NCI-H187 treated with DMSO at 0.1 percent for 48 hours (cell line): ENCODE measurements at places on chromosomes 1 and 21.

- DNase-seq, result no peak
These were observed 10.4 kb upstream of the KCNA2 start for GRCh38 chr1:110616587-110616986.

GRCh38 chr1:100328133-100328532, 24.2 kb upstream of the CDC14A start:
- no peak for DNase-seq

DNA sequence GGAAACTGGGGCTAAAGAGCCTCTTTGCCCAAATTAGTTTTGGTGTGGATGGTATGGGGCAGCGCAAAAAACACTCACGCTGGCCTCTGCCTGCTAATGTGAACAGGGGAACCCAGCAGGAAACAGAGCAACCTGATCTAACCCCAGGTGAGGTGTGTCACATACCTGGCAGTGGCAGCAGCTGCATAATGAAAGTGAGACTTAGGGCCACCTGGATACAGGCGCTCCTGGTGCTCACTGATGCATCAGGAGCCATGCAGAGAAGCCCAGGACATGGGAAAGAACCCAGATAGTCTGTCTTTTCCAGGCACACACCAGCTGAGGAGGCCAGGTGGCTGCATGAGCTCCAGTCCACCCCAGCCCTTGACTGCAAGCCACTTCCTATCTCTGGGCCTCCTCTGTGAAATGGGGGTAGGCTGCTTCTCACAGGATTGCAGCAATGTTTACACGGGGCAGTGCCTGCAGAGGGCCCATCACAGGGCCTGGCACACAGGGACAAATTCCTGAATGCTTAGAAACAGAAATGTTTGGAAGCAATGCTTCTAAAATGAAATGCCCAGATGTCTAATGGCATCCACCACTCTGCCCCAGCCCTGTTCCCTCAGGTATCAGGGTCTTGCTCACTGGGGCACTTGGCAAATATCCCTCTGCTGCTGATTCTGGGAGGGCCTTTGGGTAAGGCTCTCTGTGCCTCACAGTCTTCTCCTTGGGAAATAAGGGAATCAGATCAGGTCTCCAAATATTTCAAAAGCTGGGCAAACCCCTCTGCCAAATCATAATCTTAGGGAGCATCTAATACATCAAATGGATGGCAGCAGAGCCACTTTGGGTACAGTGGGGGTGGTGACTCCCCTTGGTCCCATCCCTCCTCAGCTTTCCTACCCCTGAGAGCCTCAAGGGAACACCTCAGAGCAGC, 19.9 kb downstream of the DHCR24 start:
- DNase-seq, result no peak

GRCh38 chr21:37821786-37822450, 94.3 kb downstream of the KCNJ6 start:
- no peak for DNase-seq

- DNase-seq, result no peak
These were observed 3.9 kb downstream of the ELK4 start for GRCh38 chr1:205627956-205628355.

DNA sequence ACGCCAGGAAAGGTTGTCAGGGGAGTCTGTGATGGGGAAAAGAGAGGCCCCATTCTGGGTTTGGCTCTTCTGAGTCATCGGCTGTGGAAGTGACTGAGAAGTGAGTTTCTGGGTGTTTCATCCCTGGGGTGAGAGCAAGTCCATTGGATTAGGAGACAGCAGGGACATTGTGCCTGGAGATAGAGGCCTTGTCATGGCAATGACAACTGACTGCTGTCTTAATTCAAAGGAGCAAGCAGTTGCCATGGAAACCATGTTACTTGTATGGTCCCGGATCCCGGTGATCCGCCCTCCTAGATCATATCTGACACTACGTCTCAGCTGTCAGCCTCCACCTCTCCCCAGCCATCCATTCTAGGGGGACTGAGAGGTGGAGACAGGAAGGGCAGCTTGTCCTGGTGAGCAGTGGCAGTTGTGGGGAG, 34.4 kb downstream of the KIAA0040 start:
- DNase-seq, result no peak

GRCh38 chr1:160818207-160818937, 22.4 kb downstream of the LY9 start:
- DNase-seq, result no peak

GRCh38 chr1:67085326-67085725, 31.4 kb upstream of the SLC35D1 start:
- DNase-seq, result no peak

GRCh38 chr1:54506594-54506993, 41.4 kb upstream of the ACOT11 start:
- no peak for DNase-seq

- peak; percentile 43 for DNase-seq
These were observed 29.7 kb upstream of the KIRREL1 start for GRCh38 chr1:157963713-157964112.

GRCh38 chr21:41993744-41994143, 16.4 kb downstream of the ZBTB21 start:
- no peak for DNase-seq

DNA sequence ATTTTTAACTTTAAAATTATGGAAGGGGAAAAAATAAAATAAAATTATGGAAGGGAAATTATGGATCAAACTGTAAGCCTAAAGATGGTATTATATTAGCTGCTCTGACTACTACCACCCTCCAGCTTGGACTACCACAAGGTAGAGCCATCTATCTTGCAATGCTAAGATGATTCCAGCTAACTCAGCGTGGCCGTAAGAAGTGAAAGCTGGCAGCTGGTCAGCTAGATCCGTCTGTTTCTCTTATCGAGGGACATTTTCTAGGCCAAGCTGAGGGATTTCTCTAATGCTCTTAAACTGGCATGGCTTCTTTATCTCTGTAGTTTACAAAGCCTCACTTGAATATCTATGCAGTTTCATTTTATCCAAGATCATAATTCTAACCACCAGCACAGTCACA, 31.5 kb downstream of the LYST start:
- DNase-seq, result no peak

- DNase-seq, result no peak
These were observed 91.9 kb downstream of the TSEN15 start for GRCh38 chr1:184143449-184143848.

DNA sequence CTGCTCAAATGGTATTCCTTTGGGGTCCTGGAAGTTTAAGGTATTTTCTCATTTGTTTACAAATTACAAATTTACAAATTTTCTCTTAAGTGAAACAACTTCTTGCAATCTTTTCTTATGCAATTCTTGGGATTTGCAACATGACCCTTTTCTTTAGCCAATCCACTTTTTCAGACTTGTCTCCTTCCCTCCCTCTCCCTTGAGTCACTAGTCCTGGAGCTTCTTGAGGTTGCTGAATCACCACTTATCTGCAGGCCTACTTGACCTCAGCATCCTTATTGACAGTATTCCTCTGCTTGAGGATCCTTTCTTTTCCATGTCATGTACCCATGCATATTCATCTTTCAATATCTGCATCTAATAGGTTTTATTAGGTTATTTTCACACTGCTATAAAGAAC, 302.8 kb upstream of the ADAMTS5 start:
- no peak for DNase-seq

- DNase-seq, result no peak
These were observed 8.2 kb downstream of the CTPS1 start for GRCh38 chr1:40987439-40988276.

GRCh38 chr1:169648709-169649108, 18.8 kb upstream of the SELP start:
- DNase-seq, result no peak

DNA sequence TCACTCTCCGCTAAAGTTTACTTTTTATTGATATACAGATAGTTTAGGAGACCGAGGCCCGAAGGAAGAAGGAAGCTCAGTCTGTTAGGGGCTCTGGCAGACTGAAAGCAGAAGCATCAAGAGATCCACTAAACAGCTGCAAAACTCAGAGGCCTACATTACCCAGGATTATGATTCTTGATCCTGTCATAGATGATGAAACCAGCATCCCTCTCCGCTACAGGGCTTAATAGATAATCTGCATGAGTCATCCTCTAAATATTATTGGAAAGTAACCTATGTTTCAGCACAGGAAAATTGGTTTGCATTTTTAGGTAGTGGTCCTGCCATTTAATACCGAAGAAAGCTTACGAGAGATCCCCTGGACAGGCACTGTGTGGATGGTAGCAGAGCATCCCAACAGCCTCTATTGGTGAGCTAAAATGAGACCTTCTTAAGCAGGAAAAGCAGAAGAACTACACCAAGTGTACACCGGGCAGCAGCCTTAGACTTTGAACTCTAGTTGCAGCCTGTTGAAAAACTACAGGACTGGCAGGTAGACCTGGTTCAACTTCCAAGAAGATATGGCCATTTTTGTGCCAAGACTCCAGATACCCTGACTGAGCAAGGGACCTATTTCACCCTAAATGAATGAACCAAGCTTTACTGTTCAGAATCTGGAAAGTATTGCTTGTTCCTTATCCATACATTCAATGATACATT, 6.8 kb downstream of the CASQ2 start:
- no peak for DNase-seq

DNA sequence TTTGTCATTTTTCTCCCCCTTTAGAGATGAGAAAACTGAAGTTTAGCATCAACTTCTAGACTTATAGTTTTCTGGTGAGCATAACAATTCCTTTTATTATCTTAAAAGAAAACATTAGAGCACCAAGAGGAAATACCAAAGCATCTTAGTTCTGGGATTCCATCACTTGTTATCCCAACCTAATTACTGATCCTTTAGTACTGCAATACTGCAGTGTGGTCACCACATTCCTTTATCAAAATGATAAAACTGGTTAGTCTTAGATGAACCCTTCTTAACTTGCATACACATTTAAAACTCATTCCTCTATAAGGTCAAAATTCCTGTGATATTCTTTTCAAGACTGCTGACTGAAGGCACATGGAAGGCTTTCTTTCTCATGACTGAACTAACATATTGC, 23.1 kb downstream of the SOD1 start:
- DNase-seq, result no peak

DNA sequence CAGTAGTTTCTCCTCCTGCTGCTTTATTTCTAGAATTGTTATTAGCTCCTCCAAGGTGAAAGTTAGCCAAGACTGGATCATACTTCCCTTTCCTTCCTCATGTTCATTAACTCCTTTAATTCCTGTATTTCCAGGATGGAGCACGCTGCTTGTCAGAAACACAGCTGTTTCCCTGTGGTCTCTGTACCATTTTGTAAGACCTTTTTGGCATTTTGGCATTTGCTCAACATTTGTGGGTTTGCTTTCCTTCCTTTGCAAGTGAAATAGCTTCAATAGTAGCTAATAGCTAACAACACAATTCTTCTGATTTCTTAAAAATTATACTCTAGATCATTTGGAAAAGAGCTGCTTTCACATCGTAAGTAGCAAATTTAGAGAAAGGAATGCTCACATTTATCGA, 44.3 kb upstream of the HPDL start:
- no peak for DNase-seq

GRCh38 chr1:111204983-111205713, 4.7 kb upstream of the DENND2D start:
- no peak for DNase-seq

DNA sequence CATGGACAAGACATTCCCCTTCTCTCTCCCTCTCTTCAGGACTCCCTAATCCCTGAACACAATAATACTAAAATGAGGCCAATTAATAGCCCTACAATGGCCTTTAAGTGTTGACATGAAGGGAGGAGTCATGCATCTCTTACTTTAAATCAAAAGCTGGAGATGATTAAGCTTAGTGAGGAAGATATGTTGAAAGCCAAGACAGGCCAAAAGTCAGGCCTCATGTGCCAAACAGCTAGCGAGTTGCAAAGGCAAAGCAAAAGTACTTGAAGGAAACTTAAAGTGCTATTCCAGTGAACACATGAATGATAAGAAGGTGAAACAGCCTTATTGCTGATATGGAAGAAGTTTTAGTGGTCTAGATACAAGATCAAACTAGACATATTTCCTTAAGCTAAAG, 49.5 kb upstream of the CD46 start:
- DNase-seq, result no peak

DNA sequence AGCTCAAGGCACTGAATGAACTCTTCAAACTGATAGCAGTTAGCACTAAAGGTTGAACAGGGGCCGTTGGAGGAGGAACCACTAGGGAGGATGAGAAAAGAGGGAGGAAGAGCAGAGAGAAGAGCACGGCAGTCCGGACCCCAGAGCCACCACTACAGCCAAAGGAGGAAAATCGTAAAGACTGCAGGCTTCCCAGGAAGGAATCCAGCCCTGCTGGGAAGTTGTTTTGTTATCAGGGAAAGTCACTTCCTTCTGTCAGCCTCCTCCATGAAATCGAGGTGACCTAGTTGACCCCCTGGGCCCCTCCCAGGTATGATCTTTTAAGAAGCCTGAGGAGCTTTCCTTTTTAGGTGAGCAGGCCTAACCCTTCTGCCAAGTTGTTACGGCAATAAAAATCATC, 88.2 kb downstream of the PBX1 start:
- DNase-seq, result no peak

- DNase-seq, result no peak
These were observed 106.9 kb downstream of the RIPK4 start for GRCh38 chr21:41659791-41660560.

GRCh38 chr1:14366091-14367018, 232.1 kb upstream of the KAZN start:
- no peak for DNase-seq

- DNase-seq, result no peak
These were observed 37.1 kb downstream of the ALPL start for GRCh38 chr1:21546122-21546825.

DNA sequence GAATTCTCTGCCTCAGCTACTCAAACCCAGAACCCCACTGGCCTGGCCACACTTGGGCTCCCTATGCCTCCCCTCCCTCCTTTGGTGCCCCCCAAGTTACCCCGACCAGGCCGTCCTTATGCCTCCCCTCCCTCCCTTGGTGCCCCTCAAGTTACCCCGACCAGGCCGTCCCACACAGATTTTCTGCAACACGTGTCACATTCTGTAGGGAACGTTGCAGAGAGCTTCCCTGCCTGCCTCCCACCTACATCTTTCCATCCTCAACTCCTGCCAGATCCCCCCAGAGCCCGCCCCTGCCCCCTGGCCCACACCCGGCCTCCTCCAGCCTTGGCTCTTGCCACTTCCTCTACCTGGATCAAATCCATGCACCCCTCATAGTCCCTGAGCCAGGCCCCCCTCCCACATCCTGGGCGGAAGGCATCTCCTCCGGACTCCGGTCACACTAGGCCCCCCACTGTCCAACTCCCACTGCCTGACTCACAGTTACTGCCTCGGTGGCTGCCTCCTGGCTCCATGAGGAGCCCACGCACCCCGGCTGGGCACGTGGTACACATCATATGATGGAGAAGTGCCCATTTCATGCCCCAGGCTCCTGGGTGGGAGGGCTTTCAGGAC, 41.2 kb downstream of the KCNAB2 start:
- DNase-seq, result no peak

DNA sequence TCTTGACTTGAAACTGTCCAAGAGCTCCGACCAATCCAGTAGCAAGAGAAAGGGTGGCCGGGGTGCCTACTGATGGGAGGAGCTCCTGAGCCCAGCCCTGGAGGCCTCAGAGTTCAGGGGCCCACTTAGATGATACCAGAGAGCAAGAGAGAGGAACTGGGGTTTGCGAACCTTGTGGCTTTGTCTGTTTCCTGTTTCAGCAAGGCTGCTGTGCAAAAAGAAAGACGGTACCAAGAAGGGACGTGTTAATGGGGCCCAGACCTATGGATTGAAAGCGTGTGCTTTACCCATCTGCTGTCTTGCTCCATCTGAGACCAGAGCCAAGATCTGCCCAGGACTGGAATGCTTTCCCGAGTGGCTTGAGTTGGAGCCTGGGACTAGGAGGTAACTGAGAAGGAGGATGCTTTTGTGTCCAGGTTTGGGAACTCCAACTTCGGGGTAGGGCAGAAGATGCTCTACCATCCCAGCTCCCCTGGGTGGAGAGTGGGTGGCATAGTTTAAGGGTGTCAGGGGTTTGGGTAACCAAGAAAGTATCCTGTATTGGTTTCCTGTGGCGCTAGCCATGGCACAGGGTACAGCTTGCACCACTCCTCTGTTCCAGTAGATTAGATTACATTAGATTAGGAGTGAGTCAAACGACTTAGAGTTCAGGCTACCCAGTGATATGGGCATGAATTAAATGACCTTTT, at the start of gene TRAF3IP3:
TSS of gene TRAF3IP3 (plus strand) at position 128 of the 689 bp plus-strand sequence. CDS start 3,987 bp downstream, outside the sequence.
- no peak for DNase-seq
